Mesothelial cell of epicardium (in vitro differentiated cells): ENCODE measurements at places on chromosomes 16 and 17. TPM values are rescaled to one million over a fixed set of nuclear protein-coding genes. Genes with fewer than 3 reads are reported as not detected.

- no peaks in the 10 kb centered on the region for H3K36me3 ChIP-seq
- DNase-seq = no peak
- H3K27ac ChIP-seq = no peak overlapping the region
Observed at GRCh38 chr16:82118749-82119148, 51.3 kb downstream of the MPHOSPH6 start.

The OR3A3 gene
- total RNA-seq = not detected in 3 replicates

- H3K4me3 ChIP-seq = no peak overlapping the region
- no peak for DNase-seq
- peaks cover 3% of the 10 kb centered on the region for H3K4me1 ChIP-seq
- H3K27me3 ChIP-seq = no peaks in the 10 kb centered on the region
- H3K36me3 ChIP-seq = peaks cover 16% of the 10 kb centered on the region
Observed at GRCh38 chr16:69793526-69793925, 31.4 kb downstream of the WWP2 start.

The SOX8 gene
- 4.7 to 6.0 TPM (median 5.1 TPM) in 3 replicates for total RNA-seq

DNA sequence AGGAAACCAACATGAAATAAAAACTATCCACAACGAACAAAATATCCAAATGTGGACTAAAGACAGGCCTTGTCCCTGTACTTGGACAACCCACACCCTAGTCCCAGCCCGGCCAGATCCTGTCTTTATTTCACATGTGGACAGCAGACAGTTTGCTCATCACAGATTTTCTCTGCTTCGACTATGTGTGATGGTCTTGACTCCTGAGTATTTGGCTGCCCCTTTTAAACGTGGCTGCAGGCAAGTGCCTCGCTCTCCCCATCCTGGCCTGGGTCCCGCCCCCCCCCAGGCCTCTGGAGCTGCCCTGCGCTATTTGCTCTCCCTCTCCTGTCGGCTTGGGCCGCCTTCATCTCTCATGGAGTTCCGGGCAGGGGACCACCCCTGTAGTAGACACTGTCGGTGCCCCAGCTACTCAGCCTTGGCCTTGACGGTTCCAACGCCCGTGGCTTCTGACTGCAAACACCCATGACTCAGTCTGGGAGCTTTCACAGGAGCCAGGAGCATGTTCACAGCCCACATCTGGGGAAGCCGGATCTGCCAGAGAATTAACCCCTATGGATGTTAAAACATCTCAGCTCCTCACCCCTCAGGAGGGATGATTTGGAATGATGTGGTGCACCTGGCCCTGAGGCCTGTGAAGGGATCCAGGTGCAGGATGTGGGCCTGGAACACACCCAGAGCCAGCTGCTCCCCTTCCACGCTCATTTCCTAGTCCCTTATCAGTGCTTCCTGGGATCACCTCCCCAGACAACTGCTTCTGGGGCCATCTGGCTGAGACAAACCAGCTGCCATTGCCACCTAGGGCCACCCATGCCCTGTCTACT, 229.7 kb upstream of the RPL38 start:
- H3K27ac ChIP-seq = no peak overlapping the region
- peaks cover 1% of the 10 kb centered on the region for H3K4me1 ChIP-seq
- H3K36me3 ChIP-seq = no peaks in the 10 kb centered on the region
- peaks cover 40% of the 10 kb centered on the region for H3K27me3 ChIP-seq
- DNase-seq = no peak
- H3K4me3 ChIP-seq = no peak overlapping the region

GRCh38 chr17:41063449-41063848, 2.2 kb downstream of the KRTAP2-4 start:
- no peak overlapping the region for H3K27ac ChIP-seq
- no peaks in the 10 kb centered on the region for H3K36me3 ChIP-seq
- DNase-seq = no peak

The LPO gene
- total RNA-seq = 0.16 to 0.29 TPM (median 0.27 TPM) in 3 replicates

- DNase-seq = peak; percentile 79
- H3K36me3 ChIP-seq = peaks cover 9% of the 10 kb centered on the region
- H3K27me3 ChIP-seq = no peaks in the 10 kb centered on the region
- H3K4me1 ChIP-seq = peaks cover 16% of the 10 kb centered on the region
Observed at GRCh38 chr17:80219013-80219762, 945 bp downstream of the SGSH start.

DNA sequence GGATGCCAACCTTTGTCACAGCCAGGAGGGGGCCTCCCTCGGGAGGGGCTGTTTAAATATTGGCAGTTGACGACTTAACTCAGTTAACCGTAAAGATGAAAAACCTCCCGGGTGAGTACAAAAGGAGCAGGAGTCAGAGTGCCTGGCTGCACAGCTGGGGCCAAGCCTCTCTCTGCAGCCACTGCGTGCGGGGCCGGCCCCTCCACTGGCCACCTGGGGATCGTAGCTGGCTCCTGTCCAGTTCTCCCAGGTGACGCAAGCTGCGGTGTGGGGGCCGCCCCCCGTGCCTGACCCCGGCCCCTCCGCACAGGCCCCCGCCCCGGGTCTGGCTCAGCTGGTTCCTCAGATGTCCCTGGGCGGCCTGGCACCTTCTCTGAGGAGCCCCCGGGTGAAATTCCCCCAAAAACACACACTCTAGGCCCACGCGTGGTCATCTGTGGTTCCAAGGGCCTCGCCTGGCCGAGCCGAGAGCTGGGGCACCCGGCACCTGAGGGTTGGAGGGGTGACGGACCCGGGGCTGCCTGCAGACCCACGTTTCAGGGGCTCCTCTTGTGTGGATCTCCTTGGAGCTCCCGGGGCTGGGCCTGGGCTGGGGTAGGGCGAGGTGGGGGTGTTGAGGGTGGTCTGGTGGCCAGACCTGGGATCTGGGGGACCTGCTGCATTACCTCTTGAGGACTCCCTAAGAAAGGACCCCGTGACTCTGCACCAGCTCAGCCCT, 7.4 kb upstream of the CACNA1H start:
- no peak overlapping the region for H3K27ac ChIP-seq
- peaks cover 11% of the 10 kb centered on the region for H3K27me3 ChIP-seq
- no peaks in the 10 kb centered on the region for H3K4me1 ChIP-seq
- no peak for DNase-seq
- no peak overlapping the region for H3K4me3 ChIP-seq

DNA sequence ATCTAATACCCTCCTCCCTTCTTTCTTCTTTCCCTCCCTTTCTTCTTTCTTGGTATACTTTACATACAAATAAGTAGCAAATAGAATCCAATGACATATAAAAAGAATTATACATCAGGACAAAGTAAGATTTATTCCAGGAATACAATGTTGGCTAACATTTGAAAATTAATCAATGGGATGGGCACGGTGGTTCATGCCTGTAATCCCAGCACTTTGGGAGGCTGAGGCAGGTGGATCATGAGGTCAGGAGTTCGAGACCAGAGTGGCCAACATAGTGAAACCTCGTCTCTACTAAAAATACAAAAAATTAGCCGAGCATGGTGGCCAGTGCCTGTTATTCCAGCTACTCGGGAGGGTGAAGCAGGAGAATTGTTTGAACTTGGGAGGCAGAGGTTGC, 72.1 kb downstream of the BCAS3 start:
- H3K4me1 ChIP-seq = peaks cover 22% of the 10 kb centered on the region
- H3K27ac ChIP-seq = no peak overlapping the region
- H3K36me3 ChIP-seq = peaks cover 8% of the 10 kb centered on the region
- H3K27me3 ChIP-seq = no peaks in the 10 kb centered on the region
- no peak overlapping the region for H3K4me3 ChIP-seq

The MPV17L gene
- 3.1 to 3.9 TPM (median 3.5 TPM) in 3 replicates for total RNA-seq

DNA sequence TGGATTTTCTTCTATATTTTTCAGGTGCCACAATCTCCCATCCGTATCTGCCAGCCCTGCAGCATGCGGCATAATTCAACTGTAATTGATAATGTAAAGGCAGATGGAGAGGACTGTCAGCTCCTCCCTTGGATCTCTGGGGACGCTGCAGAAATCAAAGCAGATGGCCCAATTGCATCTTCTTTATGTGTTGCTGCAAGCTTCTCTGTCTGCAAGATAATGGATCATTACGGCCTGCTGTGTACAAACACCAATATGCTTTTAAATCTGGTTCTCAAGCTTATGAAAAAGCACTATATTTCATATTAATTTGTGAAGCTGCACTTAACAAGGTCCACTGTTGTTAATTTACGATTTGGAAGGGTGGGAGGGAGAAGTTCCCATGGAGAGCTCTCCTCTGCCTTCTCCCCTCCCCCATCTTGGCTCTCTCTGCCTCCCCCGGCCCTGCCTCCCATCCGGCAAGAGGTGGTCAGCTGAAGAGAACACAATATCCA, 607.5 kb downstream of the TOX3 start:
- no peak for DNase-seq
- H3K4me1 ChIP-seq = peaks cover 8% of the 10 kb centered on the region
- H3K27me3 ChIP-seq = peaks cover 18% of the 10 kb centered on the region
- H3K4me3 ChIP-seq = no peak overlapping the region
- no peak overlapping the region for H3K27ac ChIP-seq
